Stimulated activated naive CD8-positive, alpha-beta T cell treated with anti-CD3 and anti-CD28 coated beads, Interleukin-15, amount 100 ng/mL, for 72 hours (primary cell): ENCODE measurements at places on chromosomes 16 and 17.

DNA sequence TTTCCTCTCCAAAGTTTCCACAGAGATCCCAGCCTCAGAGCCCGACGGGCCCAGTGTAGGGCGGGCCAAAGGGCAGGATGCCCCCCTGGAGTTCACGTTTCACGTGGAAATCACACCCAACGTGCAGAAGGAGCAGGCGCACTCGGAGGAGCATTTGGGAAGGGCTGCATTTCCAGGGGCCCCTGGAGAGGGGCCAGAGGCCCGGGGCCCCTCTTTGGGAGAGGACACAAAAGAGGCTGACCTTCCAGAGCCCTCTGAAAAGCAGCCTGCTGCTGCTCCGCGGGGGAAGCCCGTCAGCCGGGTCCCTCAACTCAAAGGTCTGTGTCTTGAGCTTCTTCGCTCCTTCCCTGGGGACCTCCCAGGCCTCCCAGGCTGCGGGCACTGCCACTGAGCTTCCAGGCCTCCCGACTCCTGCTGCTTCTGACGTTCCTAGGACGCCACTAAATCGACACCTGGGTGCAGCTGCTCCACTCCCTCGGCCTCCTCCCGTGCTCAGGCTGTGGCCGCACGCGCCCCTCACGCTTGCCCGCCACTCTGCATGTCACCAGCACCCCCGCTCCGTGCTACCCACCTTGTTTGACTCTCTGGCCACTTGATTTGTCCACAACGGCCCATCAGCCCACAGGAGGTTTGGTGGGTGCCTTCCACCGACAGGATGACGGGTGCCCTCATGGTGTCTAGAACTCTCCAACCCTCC lies 15.3 kb upstream of the STH start:
- DNase-seq, result no peak

GRCh38 chr16:73058221-73058615 lies 10.3 kb upstream of the ZFHX3 start:
- DNase-seq, result no peak

GRCh38 chr17:4007346-4008081 lies 43.3 kb upstream of the ATP2A3 start:
- no peak for DNase-seq

DNA sequence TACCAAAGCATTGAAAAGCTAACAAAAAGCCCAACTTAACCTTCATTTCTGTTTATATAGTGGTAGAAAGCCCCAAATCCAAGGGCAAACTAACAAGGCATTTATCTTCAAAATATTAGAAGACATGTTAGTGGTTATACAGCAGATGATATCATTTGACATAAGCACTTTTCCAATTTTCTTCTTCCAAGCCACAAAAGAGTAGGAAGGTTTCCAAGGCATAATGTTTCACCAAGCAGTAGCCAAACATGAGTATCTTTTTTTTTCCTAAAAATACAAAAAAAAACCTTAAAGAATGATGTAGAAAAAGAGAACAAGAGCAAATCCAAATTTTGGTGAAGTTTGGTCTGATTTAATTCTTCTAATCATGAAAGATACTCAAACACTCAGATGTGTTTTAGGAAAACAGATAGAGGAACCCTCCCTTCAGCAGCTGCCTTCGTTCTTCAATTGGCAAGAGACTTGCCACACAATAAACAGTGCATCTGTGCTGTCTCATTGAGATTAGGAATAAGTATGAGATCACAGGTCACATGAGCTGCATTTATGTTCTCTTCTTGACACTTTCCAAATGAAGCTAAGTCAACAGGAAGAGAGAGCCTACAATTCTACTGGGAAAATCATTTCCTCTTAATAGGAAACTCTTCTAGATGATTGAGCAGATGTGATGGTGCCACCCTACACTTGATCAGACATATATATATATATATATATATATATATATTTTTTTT lies 106.7 kb downstream of the TTC19 start:
- DNase-seq, result no peak

GRCh38 chr17:81027591-81028505 lies 7.1 kb upstream of the BAIAP2 start:
- DNase-seq, result no peak

GRCh38 chr17:78769196-78769773 lies 12.8 kb downstream of the CYTH1 start:
- no peak for DNase-seq

DNA sequence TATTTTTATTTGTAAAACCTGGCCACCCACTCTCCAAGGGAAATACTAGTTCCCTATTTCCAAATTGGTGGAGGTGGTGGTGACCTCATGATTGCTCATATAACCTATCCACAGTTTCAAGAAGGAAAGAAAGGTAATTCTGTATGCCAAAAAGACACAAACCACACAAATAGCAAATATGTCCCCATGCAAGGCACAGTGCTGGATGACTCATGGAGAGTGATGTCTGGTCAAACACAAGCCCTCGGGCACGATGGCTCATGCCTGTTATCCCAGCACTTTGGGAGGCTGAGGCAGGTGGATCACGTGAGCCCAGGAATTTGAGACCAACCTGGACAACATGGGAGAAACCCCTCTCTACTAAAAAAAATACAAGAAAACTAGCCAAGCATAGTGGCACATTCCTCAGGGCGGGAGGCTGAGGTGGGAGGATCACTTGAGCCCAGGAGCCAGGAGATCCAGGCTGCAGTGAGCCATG lies 64.2 kb downstream of the GNA13 start:
- no peak for DNase-seq

DNA sequence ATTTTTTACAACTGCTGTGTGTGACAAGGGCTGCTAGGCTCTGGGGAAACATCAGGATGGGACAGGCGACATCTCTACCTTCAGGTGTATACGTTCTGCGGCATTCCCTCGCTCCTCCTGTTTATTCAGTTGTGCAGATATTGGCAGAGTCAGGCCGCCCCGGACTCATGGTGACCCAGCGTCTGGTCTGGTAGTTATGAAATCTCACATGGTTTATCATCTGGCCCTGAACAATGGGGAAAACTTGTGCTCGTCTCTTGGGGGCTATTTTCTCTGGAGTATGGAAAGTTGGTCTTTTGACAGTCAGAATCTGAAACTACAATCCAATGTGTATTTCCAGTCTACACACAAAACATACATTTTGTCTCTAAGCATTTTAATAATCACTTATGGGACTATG lies 3.3 kb downstream of the MARCHF10 start:
- no peak for DNase-seq

GRCh38 chr17:44200478-44201155 lies 933 bp upstream of the ATXN7L3 start:
- no peak for DNase-seq

DNA sequence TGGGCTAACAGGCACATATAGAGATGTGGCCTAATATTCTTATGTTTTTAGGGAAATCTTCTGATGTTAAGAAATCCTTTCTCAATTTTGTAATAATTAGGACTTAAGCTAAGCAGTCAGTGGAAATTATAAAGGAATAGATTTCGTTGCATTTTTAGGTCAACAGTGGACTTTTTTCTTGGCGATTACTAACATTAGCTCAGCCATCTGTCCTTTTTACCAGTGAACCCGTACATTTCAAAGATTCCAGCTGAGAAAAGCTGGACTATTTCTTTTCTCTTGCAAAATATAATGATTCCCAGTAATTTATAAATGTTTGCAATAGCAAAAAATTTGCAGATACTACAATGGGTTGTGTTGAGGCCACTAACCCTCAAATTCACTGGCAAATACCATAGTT lies 54.9 kb upstream of the CA10 start:
- DNase-seq, result no peak

DNA sequence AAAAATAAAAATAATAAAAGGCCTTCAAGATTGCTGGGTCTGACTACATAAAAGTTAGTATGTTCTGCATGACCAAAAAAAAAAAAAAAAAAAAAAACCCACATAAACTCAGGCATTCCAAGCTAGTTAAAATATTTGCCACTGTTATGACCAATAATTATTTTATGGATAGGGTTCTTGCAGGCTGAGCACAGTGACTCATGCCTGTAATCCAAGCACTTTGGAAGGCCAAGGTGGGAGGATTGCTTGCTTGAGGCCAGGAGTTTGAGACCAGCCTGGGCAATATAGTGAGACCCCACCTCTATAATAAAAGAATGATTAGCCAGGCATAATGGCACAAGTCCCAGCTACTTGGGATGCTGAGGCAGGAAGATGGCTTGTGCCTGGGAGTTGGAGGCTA lies 8.1 kb downstream of the SCNN1B start:
- DNase-seq, result no peak

- DNase-seq, result no peak
These were observed 644 bp upstream of the RHOT1 start for GRCh38 chr17:32141679-32142037.

DNA sequence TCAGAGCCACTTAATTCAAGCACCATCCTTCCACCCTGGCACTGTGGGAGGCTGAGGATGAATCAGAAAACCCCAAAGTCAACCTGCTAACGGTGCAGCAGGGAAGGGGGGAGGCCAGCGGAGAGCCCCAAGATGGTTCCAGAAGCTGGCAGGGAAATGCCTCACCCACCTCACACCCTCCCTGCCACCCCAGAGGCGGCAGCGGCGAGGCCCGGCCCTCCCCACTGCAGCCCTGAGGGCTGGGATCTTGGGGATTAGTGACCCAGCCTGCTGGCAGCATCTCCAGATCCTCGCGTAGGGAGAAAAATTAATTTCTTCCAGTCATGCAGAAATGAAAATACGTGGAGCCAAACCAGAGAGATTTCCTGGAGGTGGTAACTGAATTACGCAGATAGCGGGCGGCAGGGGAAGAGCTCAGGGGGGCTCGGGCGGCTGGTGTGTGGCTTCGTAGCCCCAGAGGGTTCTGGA lies 38.2 kb downstream of the CBFA2T3 start:
- DNase-seq, result no peak

DNA sequence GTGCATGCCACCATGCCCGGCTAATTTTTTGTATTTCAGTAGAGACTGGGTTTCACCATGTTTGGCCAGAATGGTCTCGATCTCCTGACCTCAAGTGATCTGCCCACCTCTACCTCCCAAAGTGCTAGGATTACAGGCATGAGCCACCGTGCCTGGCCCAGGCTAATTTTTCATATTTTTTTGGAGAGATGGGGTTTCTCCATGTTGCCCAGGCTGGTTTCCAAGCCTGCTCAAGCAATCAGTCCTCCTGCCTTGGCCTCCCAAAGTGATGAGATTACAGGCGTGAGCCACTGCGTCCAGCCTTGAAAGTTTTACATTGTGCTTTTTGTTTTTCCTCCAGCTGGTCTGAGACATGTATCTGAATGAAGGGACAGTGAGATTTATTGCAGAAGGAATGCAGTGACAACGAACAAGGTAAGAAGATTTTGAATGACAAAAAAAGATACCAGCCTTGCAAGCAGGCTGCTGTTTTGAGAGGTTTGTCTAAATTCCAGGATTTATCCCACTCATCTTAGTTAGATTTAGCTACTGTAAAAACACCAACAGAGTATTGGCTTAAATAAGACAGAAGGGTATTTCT lies 3.4 kb upstream of the ENGASE start:
- no peak for DNase-seq

DNA sequence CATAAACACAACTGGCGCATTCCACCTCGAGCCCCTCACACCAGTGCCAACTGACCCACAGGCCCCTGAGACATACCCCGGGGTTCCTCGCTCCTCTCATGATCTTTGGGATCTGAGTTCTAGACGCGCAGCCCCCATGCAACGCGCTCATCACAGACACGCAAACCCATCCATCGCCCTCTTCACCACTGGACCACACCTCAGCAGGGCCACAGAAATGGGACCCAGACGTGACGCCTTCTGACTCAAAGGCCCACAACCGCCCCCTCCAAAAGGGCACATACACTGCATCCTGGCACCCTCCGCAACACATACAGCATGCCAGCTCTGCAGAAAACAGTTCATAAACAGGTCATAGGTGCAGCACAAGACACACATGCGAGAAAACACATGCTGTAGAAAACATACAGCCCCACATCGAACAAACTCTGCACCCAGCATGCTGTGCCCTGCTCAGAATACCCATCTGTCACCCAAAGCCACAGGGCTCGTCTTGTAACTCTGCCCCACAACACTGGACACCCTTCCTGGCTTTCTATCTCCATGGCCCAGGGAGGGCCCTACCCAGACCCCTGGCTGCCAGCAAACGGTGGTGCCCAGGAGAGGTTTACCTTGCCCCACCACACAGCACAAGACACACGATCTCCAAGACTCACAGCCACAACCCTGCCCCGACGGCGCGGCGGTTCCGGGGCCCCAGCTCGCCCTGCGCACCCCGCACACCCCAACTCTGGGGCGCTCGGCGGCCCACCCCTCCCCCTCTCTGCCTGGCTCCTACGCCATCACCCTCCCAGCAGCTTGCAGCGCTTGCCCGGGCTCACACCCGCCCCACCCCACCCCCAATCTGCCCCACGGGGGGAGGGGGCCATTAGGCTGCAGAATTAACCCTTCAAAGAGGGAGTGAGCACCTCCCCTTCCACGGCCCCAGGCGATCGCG lies 887 bp downstream of the ZBTB4 start:
- peak; percentile 57 for DNase-seq

DNA sequence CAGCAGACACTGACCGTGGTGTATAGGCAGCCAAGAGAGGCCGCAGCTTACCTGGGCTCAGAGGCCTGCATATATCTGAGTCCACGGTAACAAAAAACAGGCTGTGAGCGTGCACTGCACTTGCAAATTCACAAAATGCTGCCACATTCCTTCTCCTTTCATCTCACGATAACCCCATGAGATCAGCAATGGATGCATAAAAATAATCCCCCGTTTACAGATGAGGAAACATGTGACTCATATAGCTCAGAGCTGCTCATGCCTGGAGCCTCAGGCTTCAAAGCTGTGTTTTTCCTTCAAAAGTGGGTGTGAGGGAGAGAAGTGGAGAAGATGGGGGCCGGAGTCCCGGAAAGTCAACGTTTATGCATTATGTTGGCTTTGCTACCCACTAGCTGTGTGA lies 118.3 kb upstream of the FOXF1 start:
- no peak for DNase-seq

- no peak for DNase-seq
These were observed 2.1 kb downstream of the ITGB4 start for GRCh38 chr17:75723171-75723930.

- DNase-seq, result no peak
These were observed 4.4 kb downstream of the ACLY start for GRCh38 chr17:41914358-41914766.

DNA sequence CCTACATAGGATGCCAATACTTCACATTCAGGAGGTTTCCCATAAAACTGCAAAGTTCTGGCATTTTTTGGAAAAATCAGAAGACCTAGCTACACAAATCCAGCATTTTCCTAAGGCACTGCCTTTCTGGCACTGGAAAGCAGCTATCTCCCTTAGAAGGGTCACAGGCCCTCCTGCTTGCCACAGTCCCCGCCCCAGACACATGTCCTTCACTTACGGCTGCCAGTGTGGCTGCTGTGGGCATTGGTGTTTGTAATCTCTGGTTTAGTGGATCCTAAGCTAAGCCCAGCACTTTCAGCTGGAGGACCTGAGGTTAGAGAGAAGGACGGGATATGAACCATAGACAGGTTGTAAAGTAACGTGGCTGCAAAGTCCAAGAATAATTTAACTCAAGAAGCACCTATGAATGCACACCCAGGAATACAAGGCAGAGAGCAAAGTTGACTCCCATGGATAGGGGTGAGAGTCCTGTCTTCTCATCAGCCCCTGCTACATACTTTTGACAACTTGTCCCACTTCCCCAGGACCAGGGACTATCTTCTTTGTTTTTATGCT lies 100.0 kb downstream of the XYLT1 start:
- no peak for DNase-seq

- DNase-seq, result peak; percentile 76
These were observed 13.1 kb downstream of the SLC22A31 start for GRCh38 chr16:89187032-89187769.
